ENCODE measurements at places on chromosomes 12 and 14.

- DNase-seq: no peak
These were observed 33.0 kb downstream of the PTPN21 start for GRCh38 chr14:88521818-88522217.

GRCh38 chr12:24798335-24798734 is 150.6 kb downstream of the BCAT1 start:
- peak; percentile 79 for DNase-seq

GRCh38 chr14:74535756-74536325 is 42.3 kb downstream of the ISCA2 start:
- DNase-seq: no peak

- DNase-seq: no peak
These were observed 1.3 kb downstream of the COX8C start for GRCh38 chr14:93348292-93348691.

DNA sequence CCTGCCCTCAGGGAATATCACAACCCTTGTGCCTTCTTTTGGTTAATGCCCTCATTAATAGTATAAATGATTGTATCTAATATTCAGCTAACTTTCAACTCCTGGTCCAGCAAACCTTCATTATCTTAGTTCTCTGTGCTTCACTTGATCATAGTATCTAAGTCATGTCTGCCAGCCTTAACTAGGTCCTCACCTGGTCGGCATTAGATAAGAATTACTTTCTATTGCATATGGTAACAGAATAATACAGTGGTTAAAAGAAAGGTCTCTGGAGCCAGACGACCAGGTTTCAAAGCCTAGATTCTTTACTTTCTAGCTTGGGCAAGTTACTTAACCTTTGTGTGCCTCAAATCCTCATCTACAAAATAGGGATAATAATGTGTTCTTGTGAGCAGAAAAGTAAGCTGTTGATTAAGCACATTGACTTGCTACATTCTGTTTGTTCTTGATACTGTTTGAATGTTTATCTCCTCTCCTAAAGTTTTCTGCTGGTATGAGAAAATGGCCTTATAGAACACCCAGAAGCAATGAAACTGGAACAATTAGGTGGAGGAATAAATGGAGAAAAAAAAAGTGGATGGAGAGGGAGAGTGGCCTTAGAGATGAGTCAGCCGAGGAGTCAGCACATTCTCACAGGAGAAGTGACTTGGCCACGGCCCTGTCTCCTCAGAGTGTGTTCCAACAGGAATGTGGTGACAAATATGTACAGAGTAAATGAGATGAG is 176.1 kb downstream of the SLC25A21 start:
- no peak for DNase-seq

DNA sequence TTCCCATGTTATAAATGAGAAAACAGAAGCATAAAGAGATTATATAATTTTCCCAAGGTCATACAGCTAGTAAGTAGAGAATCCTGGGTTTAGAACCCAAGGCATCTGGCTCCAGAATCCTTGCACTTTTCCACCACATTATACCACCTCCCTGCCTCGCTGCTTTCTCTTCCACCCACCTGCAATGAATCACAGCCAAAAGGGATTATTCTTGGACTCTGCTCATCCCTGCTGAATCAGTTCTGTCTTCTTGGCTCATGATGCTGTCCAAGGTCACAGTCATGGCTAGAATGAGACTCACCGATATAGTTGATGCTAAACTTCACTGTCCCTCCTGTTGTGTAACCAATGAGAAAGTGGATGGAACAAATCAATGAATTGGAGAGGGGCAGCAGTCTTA is 356.6 kb downstream of the FUT8 start:
- DNase-seq: no peak

DNA sequence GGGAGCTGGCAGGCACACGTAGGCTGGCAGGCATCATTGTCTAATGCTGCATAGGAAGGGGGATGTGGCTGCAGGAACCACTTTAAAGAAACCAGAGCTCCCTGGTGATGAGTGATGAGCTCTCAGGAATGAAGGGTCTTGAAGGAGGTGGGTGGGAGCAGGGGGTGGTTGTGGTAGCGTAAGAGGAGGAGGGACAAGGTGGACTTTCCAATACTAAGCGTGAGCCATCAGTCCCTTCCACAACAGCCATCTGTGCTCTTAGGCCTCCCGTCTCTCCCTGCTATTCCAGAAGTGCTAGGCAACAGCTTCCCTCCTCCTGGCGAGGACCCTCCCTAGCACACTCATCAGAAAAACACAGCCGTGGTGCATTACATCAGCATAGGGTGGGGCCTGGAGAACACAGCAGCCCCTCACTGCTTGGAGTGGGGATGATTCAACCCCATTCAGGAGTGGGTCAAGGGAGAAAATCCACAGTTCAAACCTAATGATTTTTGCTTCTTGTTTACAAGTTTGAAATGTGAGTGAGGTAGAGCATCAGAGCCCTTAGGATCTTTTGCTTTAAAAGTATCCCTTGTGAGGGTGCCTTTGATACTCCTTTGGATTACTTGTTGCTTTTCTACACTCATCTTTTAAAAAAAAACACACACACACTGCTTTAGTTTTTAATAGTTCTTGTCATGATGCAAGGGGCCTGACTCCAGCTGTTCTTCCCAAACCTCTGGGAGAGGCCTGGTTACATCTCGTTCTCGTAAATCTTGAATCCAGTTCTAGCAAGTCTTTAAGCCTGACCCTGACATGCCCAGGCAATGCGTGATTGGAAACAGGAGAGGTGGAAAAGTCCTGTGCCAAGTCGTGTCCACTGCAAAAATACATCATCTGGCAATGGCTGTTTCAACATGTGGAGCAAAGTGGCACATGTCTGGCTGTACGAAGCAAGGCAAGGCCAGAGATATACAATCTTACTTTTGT is 356.4 kb upstream of the DDHD1 start:
- DNase-seq: no peak

GRCh38 chr14:101112351-101113107 is 209.0 kb upstream of the RTL1 start:
- no peak for DNase-seq

DNA sequence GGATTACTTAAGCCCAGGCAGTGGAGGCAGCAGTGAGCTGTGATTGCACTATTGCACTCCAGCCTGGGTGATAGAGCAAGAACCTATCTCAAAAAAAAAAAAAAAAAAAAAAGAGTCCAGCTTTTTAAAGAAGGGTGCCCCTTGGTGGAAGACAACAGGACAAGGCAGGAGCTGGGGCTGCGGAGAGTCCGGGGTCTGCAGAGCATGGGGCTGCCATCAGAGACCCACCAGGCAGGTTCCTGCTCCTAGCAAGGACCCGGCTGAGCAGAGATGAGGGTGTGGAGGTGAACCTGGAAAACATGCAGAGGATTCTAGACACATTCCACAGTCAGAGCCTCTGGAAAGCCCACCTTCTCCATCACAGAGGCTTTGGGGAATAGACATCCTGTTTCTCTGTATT is 21.0 kb upstream of the CIPC start:
- no peak for DNase-seq

DNA sequence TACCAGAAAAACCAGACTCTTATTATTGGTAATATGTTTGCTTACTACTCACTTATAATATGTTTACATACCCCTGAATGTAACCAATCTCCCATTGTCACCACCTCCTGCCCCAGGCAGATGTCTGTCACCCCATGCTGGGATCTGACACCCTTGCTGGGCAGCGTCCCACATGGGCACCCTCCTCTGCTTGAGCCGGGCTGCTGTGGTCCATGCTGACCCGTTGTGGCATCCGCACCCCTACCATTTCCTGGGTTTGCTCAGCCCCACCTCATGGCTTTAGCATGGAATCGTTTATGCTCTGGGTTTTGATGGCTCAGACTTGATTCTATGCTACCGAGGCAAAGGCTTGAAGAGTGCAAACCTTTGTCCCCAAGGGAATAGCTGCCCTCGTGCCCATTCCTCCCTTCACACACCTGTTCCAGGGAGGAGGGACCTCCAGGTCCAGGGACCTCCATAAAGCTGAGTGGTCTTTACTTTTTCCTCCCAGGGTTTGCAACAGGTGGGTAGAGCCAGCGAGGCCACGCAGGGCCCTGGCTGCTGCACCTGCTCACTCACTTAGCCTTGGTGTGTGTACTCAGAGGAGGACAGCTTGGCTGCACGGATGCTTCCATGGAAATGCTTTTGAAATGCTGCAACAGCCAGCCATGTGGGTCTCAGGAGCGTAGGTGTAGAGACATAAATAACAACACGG is 68.7 kb downstream of the PRMT8 start:
- no peak for DNase-seq

- DNase-seq: no peak
These were observed 8.3 kb upstream of the PRKAG1 start for GRCh38 chr12:49026678-49027480.

- no peak for DNase-seq
These were observed 117.1 kb downstream of the PRKCH start for GRCh38 chr14:61438497-61438859.

- DNase-seq: no peak
These were observed 564.0 kb downstream of the TRHDE start for GRCh38 chr12:72836194-72836593.

- no peak for DNase-seq
These were observed 55.0 kb downstream of the GLT1D1 start for GRCh38 chr12:128908254-128908653.

DNA sequence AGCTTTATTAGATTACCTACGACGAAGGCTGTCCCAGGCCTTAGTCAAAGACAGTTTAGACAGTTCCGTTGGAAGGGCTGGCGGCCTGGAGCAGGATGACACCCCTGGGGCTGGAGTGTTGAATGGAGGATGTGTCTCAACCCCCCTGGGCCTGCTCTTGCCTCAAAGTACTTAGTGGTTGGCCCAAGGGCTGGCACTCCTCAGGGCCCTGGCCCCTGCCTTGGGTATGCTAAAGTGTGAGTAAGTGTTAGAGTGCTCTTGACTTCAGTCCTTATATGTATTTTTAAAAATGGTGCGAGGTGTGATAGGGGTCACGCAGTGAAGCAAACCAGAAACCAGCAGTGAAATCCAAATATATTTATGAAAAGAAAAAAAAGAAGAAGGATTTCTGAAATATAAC is 261.6 kb downstream of the KTN1 start:
- no peak for DNase-seq

DNA sequence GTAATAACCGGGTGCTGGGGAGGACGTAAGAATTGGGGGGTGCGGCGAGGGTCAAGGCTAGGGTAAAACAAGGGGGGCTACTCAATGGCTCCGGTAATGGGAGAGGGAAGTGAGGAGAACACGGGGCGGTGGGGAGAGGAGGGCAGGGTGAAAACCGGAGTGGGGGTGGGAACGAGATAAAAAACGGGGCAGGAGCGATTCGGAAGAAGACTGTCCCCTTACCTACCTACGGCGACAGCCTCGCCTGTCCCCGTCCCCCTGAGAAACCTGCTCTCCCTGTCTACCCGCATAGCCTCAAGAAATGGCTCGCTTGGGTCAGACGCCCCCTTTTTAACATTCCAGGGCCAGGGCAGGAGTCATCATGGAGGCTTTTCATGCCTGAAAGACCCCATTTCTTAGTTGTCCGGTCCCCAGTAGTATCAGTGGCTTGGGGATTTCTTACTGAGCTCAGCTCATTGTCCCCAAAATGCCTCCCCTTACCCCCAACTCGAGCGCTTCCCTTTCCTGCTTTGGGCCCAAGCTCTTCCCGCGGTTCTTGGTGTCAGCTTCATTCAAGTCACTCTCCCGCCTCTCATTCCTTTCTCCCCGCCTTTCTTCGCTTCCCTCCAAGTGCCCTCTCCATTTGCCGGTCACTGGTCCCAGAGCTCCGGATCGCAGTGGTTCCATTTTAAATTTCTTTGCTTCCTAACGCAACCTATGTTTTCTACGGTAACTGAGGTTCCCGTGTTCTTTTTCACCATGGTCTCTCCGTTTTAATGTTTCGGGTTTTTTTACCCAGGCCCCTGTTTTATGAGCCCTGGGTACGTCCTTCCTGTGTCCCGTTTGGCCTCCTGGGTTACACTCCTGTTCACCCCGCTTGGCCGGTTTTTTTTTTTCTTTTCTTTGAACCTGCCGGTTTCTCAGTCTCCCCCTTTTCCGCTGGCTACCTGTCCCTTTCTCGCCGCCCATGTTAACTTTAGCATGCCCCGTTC is 1.2 kb upstream of the WSB2 start:
- peak; percentile 51 for DNase-seq

GRCh38 chr14:74641601-74642391 is 29.8 kb upstream of the LTBP2 start:
- no peak for DNase-seq

DNA sequence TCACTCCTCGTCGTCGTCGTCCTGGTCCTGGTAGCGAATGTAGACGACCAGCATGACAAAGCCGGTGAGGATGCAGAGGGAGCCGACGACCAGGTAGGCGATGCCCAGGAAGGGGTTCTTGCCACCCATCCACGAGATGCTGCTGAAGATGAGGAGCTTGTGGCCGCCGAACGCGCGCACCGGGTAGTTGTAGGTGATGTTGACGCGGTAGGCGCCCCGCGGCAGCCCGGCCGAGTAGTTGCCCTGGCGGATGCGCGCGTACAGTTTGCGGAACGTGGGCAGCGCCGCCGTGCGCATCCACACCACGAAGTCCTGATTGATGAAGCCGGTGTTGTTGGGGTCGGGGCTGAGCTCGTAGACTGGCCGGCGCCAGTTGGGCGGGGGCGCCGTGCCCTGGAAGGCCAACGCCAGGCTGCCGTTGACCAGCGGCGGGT is 1.0 kb downstream of the TMEM30B start:
- no peak for DNase-seq

GRCh38 chr12:4286771-4287317 is 13.3 kb downstream of the CCND2 start:
- DNase-seq: no peak

DNA sequence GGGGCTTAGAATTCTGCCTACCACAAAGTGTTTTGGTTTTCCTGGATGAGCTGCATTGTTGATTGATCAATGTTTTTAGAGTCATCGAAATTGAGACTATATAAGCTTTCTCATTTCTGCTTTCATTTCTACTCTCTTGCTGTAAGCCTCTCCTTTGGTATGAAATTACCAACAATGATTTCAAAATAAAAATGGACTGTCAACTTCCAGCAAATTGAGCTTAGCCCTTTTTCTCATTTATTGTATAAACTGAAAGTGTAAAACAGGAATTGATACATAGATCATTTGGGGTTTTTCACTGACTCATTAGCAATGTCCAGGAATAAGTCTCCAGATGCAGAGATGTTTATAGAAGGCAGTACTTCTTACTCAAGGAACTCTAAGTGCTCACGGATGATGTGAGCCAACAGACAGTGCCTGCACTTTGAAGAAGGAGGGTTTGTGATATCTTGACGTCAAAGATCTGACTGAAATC is 20.0 kb upstream of the PCNX1 start:
- no peak for DNase-seq

DNA sequence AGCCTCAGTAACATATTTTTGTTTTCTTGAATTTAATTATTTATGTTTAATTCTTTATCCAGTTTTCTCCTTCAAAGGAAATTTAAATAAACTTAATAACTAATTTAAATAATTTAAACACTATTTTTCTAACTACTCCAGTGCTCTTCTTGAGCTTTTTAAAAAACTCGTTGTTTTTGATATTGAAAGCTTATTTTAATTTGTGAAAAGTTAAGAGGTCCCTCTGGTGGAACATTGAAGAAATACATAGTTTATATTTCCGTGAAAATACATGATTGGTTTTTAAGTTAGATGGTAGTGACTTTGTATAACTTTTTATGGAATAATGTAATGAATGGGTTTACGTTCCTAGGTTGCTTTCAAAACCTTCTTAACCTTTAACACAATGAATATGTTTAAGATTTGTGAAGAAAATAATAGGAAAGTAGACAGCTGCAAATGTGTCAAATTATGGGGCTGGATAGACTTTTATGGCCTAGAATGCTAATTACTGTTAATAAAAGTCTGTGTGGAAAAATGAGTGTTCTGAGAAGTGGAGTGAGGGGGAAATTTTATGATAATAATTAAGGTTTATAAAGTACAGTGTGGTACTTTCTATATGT is 45.9 kb upstream of the MSRB3 start:
- no peak for DNase-seq

All from GDM1 (cell line).